IMR-90 (cell line): ENCODE measurements at places on chromosomes 2 and 18. TPM values are rescaled to one million over a fixed set of nuclear protein-coding genes. Genes with fewer than 3 reads are reported as not detected.

DNA sequence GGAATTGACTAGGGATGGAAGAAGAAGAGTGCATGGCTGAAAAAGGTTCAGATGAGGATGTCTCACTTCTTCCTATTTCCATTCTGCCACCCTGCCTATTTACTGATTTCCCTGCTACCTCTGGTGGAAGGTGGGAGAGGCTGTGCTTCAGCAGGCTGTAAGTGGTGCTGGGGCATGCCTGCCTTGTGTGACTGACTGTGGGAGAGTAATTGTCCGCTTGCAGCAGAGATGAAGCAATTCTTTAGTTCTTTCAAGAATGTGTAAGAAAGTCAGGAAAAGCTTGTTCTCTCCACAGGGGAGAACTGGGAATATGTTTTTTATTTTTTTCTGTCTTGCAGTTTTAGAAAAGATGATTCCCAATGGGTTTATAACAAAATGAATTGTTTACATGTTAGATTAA is 72.5 kb upstream of the NYAP2 start:
- peaks cover 2% of the 10 kb centered on the region; the same call in 1 of the 2 replicates for H3K4me1 ChIP-seq
- H3K27me3 ChIP-seq, result peaks cover 2% of the 10 kb centered on the region; the same call in 1 of the 2 replicates
- no peak for DNase-seq
- H3K36me3 ChIP-seq, result no peaks in the 10 kb centered on the region
- H3K27ac ChIP-seq, result no peak overlapping the region

DNA sequence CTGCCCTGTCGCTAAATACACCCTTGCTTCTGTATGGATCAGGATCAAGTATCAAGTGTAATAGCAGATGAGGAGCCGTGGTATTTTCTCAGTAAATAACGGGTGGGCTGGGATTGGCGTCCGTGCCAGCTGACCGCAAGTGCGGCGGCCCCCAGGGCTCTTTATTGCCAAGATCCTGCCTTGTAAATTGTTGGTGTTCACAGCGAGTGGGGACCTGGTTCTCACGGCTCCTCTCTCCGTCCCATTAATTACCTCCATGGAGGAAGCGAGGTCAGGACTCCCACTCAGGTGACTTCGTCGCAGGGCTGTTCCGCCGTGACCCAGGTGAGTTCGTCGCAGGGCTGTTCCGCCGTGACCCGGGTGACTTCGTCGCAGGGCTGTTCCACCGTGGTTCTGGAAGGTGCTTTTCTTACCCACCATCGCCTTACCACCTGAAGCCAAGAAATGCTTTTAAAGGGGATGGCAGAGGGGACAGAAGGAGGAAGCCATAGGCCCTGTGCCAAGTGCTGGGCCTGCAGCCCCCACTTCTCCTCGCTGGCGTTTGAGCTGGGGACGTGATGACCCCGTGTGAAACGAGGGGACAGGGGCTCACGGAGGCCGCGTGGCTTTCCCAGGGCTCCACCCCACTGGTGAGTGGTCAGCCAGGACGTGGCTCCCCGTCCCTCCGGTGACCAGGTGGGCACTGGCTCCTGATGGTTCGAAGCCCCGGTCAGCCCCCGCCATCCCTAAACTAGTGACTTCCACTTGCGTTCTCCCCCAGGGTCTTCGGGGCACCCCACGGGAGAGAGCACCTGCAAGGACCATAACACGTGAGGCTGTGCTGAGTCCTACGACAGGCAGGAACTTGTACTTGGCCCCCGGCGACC is 118.4 kb downstream of the TWIST2 start:
- no peak overlapping the region for H3K4me3 ChIP-seq
- no peak for DNase-seq
- H3K4me1 ChIP-seq, result peaks cover 5% of the 10 kb centered on the region; the same call in 1 of the 2 replicates

DNA sequence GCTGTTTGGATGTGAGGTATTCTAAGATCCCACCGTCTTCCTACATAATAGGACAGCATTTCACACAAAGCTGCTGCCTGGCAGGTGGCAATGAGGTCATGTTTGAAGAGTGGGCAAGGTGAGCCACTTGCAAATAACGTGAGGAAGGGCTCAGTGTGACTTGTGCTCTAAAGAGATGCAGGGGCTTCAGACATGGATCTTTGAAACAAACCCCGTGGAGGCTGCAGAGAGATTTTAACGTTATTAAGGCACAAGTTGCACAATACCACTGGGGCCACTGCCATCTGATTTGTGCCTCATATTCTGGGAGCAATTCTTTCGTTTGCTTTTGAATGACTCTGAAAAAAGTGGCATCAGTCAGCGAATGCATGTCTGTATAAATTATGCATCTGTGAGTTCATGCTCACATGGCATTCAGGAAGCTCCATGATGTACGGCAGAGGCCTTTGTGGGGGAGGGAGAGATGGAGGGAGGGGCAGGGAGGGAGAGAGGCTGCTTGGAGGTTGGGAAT is 362.0 kb downstream of the SOX11 start:
- H3K4me3 ChIP-seq, result no peak overlapping the region
- H3K36me3 ChIP-seq, result no peaks in the 10 kb centered on the region
- no peaks in the 10 kb centered on the region for H3K27me3 ChIP-seq

- H3K27ac ChIP-seq, result no peak overlapping the region
- H3K4me3 ChIP-seq, result no peak overlapping the region
- peaks cover 7% of the 10 kb centered on the region; the same call in 1 of the 2 replicates for H3K4me1 ChIP-seq
- no peak for DNase-seq
- H3K27me3 ChIP-seq, result no peaks in the 10 kb centered on the region
- H3K36me3 ChIP-seq, result peaks cover 21% of the 10 kb centered on the region; the same call in 1 of the 2 replicates
These were observed 25.6 kb downstream of the DNMT3A start for GRCh38 chr2:25316101-25316500.

GRCh38 chr2:218418321-218418716 is 604 bp upstream of the VIL1 start:
- no peak for DNase-seq
- H3K27me3 ChIP-seq, result peaks cover 12% of the 10 kb centered on the region
- no peak overlapping the region for H3K4me3 ChIP-seq
- H3K4me1 ChIP-seq, result no peaks in the 10 kb centered on the region

DNA sequence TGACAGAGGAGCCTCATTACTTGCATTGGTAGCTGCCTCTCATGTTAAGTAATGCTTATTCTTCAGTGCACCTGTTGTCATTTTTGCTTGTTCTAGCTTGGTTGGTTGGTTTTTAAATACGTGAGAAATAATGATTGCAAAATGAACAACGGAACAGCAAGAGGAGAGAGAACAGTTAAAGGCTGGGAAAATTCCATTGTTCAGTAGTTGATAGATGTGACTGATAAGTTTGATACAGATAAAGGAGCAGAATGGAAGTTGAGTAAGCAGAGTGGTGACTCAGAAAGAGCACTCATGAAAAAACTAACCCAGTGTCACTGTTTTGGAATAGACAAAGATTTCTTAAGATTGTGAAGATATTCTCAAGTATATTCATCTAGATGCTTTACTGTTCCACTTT is 50.5 kb downstream of the MTA3 start:
- peaks cover 9% of the 10 kb centered on the region; the same call in 1 of the 2 replicates for H3K36me3 ChIP-seq
- no peaks in the 10 kb centered on the region for H3K27me3 ChIP-seq
- H3K27ac ChIP-seq, result no peak overlapping the region
- H3K4me3 ChIP-seq, result no peak overlapping the region

GRCh38 chr2:98902209-98903063 is 33.6 kb downstream of the CRACDL start:
- no peak for DNase-seq
- peaks cover 5% of the 10 kb centered on the region for H3K27me3 ChIP-seq
- no peaks in the 10 kb centered on the region for H3K4me1 ChIP-seq
- no peak overlapping the region for H3K4me3 ChIP-seq

GRCh38 chr18:76712511-76713140 is 109.7 kb upstream of the ZNF236 start:
- no peaks in the 10 kb centered on the region for H3K36me3 ChIP-seq
- DNase-seq, result no peak
- no peak overlapping the region for H3K4me3 ChIP-seq
- H3K27me3 ChIP-seq, result no peaks in the 10 kb centered on the region
- H3K27ac ChIP-seq, result no peak overlapping the region

- DNase-seq, result no peak
- H3K4me1 ChIP-seq, result no peaks in the 10 kb centered on the region
- no peak overlapping the region for H3K4me3 ChIP-seq
These were observed 366.0 kb downstream of the LRATD1 start for GRCh38 chr2:14998546-14998945.

- peaks cover 33% of the 10 kb centered on the region for H3K4me1 ChIP-seq
- no peaks in the 10 kb centered on the region for H3K27me3 ChIP-seq
- no peaks in the 10 kb centered on the region for H3K36me3 ChIP-seq
- H3K27ac ChIP-seq, result no peak overlapping the region
- no peak overlapping the region for H3K4me3 ChIP-seq
- DNase-seq, result peak; percentile 63
These were observed 9.4 kb downstream of the RAMP1 start for GRCh38 chr2:237868631-237869342.

DNA sequence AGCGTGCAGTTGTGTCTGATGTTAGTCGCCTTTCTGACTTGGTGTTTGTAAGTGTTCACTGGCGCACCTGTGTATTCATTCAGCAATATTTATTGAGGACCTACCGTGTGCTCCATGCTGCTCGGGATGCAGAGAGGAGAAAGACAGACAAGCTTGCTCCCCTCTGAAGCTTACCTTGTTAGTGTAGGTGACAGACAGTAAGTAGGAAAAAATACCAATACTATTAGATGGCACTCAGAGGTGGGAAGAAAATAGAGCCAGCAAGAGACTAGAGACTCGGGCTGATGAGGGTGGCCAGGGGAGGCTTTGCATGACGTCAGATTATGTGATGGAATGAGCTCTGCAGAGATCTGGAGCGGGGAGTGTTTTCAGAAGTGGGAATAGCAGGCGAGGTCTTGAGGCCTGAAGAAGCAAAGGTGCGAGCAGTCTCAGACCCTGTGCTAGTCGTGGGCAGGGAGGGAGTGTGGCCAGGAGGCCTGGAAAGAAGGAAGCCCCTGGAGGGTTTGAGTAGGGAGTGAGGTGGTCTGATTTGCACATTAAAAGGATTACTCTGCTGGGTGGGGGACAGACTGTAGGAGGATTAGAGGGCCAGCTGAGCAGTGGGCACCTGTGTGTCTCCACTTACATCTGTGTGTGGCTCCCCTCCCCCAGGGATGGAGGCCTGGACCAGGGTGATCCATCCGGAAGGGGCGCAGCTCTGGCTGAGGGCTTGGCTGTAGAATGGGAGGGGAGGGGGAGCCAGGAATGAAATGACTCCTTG is 11.8 kb downstream of the MTCL1 start:
- no peaks in the 10 kb centered on the region for H3K27me3 ChIP-seq
- no peak for DNase-seq
- no peak overlapping the region for H3K27ac ChIP-seq
- peaks cover 35% of the 10 kb centered on the region for H3K36me3 ChIP-seq
- peaks cover 21% of the 10 kb centered on the region for H3K4me1 ChIP-seq

GRCh38 chr2:207833251-207833751 is 63.6 kb upstream of the FZD5 start:
- H3K27me3 ChIP-seq, result no peaks in the 10 kb centered on the region
- DNase-seq, result peak; percentile 24
- H3K4me3 ChIP-seq, result no peak overlapping the region
- no peaks in the 10 kb centered on the region for H3K36me3 ChIP-seq
- peaks cover 6% of the 10 kb centered on the region; the same call in 1 of the 2 replicates for H3K4me1 ChIP-seq

DNA sequence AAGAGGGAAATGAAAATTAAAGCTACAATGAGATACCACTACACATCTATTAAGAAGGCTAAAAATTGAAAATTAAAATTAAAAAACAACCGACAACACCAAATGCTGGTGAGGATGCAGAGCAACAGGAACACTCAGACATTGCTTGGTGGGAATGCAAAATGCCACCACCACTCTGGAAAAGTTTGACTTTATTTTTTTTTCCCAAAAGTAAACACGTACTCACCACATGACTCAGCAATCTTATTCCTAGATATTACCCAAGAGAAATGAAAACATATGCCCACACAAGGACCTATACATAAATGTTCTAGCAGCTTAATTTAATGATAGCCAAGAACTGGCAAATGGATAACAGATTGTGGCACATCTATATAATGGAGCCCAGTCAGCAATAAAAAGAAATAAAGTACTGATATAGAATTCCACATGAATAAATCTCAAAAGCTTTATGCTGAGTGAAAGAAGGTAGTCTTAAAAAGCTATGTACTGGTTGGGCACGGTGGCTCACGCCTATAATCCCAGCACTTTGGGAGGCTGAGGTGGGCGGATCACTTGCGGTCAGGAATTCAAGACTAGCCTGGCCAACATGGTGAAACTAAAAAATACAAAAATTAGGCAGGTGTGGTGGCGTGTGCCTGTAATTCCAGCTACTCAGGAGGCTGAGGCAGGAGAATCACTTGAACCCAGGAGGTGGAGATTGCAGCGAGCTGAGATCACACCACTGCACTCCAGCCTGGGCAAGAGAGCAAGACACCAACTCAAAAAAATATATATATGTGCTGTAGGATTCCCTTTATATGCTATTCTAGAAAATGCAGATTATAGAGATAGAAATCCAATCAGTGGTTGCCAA is 4.2 kb upstream of the PROC start:
- peak overlapping the region; percentile 41; the same call in 1 of the 2 replicates for H3K27ac ChIP-seq
- DNase-seq, result peak; percentile 78
- H3K27me3 ChIP-seq, result no peaks in the 10 kb centered on the region; the same call in 1 of the 2 replicates
- no peak overlapping the region for H3K4me3 ChIP-seq
- H3K36me3 ChIP-seq, result no peaks in the 10 kb centered on the region

- no peak overlapping the region for H3K4me3 ChIP-seq
- H3K27me3 ChIP-seq, result peaks cover 2% of the 10 kb centered on the region; the same call in 1 of the 2 replicates
- no peaks in the 10 kb centered on the region for H3K36me3 ChIP-seq
- no peak overlapping the region for H3K27ac ChIP-seq
These were observed 45.4 kb downstream of the TTN start for GRCh38 chr2:178761759-178762371.

GRCh38 chr2:220580113-220580512 is 952.7 kb downstream of the SLC4A3 start:
- H3K4me3 ChIP-seq, result no peak overlapping the region
- no peaks in the 10 kb centered on the region for H3K36me3 ChIP-seq
- DNase-seq, result no peak
- H3K4me1 ChIP-seq, result no peaks in the 10 kb centered on the region; the same call in 1 of the 2 replicates
- no peak overlapping the region for H3K27ac ChIP-seq
- H3K27me3 ChIP-seq, result no peaks in the 10 kb centered on the region

GRCh38 chr2:158038901-158039300 is 62.8 kb upstream of the UPP2 start:
- H3K36me3 ChIP-seq, result no peaks in the 10 kb centered on the region
- H3K4me1 ChIP-seq, result no peaks in the 10 kb centered on the region
- peaks cover 7% of the 10 kb centered on the region for H3K27me3 ChIP-seq
- no peak overlapping the region for H3K4me3 ChIP-seq
- DNase-seq, result no peak
- no peak overlapping the region for H3K27ac ChIP-seq

DNA sequence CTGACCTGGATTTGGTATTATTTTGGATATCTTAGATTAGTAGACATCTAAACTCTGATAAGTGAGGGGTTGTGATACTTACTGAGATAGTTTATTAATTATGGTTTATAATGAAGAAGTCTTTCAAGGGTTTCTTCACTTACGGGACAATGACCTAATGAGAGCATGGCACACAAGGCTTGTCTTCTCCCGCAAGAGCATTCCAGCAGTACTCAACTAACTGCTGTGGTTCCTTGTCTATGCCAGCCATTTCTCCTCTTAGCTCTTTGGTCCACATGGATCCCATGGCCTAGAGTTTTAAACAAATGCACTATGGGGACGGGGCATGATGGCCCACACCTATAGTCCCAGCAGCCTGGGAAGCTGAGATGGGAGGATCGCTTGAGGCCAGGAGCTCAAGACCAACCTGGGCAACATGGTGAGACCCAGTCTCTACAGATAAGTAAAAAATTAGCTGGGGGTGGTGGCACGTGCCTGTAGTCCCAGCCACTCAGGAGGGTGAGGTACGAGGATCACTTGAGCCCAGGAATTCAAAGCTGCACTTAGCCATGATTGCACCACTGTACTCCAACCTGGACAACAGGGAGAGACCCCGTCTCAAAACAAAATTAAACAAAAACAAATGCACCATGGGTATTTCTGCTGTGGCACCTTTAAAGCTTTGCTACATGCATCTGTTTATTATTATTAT is 161.7 kb upstream of the MYCN start:
- no peak overlapping the region for H3K4me3 ChIP-seq
- no peaks in the 10 kb centered on the region for H3K36me3 ChIP-seq
- DNase-seq, result no peak
- H3K4me1 ChIP-seq, result no peaks in the 10 kb centered on the region

ALPP gene
- total RNA-seq, result not detected in 2 replicates

ARHGAP25 gene
- 0.28 and 0.36 TPM in 2 replicates for total RNA-seq
